LNCaP clone FGC (cell line): ENCODE measurements at places on chromosomes 16 and 17.
A peak's percentile ranks its signal among the peaks of the same experiment; 100 is the strongest.

DNA sequence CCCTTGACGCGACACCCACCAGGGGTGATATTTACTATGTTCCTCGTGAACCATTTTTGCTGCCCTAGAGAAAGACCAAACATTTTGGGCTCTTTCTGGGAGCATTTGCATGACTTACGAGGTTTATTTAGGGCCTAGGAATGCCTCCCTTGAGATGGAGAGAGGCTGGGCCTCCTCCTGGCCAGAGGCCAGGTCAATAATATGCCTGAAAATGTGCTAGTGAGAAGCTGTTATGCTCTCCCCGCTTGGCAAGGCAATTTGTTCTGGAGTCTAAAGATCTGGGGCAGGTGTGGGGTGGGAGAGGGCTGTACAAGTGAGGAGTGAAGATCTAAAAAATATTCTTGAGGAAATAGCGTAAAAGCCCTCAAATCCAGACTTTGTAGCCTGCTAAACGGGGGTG, 587.3 kb upstream of the CDH5 start:
- DNase-seq, result no peak

DNA sequence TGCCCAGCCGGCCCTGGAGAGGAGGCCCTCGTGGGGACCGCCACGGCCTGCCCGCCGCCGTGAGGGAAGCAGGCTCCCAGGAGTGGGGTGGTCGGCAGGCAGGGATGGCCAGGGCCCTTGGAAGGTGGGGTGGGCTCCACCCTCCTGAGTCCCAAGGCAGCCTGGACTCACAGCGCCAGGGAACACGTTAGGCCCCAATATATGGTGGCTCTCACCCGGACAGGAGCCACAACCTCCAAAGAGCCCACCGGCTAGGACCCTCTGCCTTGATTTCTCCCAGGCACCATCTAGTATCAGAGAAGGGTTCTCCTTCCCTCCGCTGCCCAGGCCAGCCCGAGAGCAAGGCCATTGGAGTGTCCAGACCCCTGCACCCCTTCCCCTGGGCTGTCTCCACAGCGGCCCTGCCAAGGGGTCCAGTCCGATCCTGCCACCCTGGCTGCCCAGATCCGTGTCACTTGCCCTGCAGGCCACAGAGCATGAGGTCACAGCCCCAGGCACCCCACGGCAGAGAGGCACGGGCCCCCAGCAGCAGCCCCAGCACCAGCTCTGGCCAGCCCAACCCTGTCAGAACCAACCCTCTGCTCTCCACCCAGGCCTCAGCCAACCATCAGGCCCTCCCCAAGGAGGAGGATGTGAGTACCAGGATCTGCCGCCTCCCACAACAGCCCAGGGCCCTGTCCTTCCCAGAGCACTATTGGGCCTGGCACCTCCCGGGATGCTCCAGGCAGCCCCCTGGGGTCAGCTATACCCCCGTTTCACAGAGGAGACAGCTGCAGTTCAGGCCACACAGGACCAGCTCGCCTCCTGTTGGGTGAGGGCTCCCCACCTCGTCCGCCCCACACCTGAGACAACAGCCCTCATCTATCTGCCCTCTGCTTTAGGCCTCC, 1.1 kb upstream of the AXIN1 start:
- DNase-seq, result no peak

- DNase-seq, result no peak
Observed at GRCh38 chr16:65576631-65577030, 454.8 kb upstream of the CDH11 start.

GRCh38 chr16:85842848-85843247, 43.4 kb downstream of the COX4I1 start:
- no peak for DNase-seq

GRCh38 chr17:80795090-80795580, 196.5 kb upstream of the CHMP6 start:
- DNase-seq, result no peak

DNA sequence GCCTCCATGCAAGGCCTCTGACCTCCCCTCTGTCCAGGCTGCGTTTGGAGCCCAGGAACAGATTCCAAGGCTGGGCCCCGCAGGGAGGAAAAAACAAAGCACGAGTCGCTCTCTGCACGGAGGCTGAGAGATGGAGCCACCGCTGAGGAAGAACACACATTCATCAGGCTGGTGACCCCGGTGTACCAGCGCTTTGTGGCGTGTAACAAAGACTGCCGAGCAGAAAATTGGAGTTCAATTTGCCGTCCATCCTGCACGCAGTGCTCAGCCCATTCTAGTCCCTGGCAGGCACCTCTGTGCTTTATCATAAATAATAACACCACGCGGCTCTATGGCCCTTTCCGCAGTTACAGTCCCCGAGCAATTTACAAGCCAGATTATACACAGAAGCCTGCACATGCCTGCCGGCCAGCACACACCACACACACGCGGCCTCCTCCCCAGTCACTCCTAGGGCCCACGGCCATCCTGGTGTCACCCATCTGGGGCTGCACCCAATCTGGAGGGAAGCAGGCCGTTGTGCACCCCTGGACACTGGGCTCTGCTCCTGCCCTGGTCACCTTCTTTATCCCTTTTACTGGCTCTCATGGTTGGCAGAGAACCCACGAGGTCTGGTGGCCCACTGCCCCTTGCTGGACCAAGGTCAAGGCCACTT, 124.4 kb downstream of the SDK2 start:
- DNase-seq, result no peak

DNA sequence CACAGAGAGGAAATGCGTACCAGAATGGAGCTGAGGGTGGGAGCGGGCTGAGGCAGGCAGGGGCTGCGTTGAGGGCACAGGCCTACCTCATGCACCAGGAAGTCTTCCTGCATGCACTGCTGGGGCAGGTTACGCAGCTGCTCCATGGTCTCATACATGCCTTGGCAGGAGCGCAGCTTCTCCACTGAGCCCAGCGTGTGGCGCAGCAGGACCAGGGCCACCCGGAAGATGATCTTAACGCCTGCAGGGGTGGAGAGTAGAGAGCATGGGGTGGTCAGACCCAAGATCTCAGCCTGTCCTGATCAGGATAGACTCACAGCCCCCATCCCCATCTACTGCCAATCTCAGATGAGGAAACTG, 3.4 kb upstream of the CD2BP2 start:
- DNase-seq, result no peak

DNA sequence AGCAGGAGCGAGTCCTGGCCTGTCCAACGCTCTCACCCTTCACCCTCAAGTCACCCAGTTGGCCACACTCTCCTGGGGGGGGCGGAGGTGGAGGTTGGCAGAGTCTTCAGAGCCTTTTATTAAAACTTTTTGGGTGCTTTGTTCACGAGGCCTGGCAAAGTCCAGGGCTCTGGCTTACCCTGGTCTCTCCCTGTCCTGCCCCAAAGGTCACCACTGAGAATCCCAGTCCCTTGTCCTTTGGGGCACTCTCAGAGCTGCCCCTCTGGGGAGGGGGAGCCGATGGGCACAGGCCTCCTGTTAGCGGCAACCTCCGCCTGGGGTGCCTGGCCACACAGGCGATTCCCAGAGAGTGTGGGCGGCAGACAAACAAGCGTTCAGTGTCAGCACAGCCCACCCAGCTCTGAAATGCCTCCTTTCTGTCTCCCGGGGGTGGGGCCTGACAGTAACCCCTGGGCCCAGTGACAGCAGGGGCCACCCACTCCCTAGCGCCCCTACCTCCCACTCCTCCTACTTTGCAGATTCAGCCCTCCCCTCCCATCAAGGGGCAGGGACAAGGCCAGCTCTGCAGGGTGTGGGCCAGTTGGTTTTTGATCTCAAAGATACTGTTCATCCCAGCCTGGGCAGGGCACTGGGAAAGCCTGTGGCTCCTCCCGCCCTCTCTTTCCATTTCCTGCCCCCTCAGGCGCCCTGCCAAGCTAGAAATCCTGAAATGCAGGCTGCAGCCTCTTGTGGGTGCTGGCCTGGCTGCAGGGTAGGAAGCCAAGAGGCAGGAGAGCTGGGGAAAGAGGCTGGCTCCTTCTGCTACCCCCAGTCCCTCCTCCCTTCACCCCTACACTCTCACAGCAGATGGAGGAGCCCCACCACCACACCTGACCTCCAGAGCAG, 36.6 kb upstream of the EMP2 start:
- peak; percentile 28 for DNase-seq

DNA sequence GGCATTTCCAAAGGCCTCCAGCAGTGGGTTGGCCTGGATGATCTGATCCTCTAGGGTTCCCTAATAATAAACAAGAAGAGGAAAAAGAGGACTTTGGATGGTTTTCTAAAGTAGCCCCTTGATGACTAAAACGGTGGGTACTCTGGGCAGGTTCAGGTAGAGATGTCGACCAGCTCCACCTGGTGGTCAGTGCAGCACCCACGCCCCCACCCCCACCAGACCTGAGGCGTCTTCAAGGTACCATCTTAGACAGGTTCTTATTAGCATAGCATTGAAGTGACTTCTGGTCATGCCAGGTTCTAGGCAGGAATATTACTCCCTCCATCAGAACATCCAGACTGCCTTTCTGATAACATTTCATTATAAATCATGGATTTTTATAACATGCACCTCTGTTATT, 15.0 kb downstream of the MYH13 start:
- DNase-seq, result no peak

DNA sequence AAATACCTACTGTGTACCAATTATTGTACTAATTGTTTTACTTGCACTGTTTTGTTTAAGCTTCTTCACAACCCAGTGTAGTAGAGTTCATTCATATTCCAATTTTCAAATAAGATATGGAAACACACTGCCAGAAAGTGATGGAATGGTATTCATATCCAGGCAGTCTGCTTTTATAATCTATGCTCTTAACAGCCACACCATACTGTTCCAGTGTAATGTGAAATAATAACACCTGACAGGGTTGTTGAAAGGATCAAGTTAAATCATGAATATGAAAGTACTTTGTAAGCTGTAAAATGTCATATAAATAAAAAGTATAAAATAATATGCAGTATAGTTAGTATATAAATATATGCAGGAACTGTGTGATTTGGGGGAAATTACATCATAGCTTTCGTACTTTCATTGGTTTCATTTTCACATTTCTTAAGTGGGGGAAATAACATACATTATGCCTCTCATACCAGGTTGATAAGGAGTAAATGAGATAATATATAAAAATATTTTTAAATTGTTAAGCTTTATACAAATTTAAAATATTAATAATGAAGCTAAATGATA, 230.8 kb downstream of the TANC2 start:
- no peak for DNase-seq

DNA sequence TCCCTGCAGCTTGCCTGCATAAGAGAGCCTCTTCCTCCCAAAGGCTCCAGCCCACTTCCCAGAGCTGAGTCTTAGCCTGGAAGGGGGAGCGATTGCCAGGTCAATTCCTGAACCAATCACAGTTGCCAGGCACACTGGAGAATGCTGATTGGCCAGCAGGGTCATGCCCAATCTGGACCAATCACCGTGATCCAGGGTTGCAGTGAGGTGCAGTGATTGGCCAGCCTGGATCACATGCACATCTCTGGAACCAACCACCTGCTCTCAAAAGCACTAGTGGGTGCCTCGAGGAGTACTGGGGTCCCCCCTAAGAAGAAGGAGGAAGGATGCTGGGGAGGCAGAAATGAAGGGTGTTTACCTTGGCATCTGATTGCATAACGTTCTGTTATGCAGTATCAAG, 18.4 kb downstream of the NAGPA start:
- DNase-seq, result no peak

DNA sequence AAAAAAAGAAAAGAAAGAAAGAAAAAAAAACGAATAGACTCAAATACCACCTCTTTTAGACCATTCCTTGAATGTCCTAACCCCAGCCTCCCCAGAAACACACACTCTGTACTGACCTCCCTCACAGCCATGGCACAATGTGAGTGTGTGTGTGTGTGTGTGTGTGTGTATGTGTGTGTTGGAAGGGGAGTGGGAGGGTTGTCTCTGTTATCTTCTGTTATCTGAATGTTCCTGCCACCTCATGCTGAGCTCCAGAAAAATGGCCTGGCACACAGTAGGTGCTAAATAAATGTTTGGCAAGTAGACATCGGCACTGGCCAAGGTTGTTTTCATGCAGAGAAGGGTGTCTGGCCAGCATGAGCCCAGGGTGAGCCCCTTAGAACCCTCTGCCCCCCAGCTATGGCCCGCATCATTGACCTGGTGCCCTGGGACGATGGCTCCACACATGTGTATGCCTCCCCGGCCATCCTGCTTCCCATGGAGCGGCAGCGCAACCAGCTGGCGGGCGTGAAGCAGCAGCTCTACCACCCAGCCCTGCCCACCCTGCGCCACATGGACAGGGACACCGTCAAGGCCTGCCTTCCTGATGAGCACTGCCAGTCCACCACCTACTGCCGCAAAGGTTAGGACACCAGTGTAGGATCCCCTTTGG, 6.6 kb upstream of the CNGB1 start:
- no peak for DNase-seq

DNA sequence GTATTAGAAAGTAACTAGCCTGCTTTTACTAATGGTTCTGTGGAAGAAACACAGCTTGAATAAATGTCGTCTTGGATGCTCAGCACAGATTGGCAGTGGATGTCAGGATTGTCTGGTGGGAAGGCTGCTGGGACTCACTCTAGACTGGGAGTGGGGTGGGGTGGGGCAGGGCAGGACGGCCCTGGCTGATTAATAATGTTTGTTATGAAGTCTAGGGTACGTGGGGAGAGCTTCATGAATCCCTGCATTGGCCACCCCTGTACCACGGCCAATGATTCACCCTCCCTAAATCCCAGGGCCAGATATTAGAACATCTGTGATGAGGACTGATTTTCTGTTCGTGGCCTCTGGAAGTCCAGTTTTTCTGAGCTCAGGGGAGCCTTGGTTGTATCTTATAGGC, 421.0 kb downstream of the WWOX start:
- no peak for DNase-seq

- DNase-seq, result peak; percentile 4
Observed at GRCh38 chr16:63714876-63715275, 1407.0 kb downstream of the CDH11 start.

- DNase-seq, result no peak
Observed at GRCh38 chr17:64092952-64093451, 36.9 kb downstream of the ERN1 start.

DNA sequence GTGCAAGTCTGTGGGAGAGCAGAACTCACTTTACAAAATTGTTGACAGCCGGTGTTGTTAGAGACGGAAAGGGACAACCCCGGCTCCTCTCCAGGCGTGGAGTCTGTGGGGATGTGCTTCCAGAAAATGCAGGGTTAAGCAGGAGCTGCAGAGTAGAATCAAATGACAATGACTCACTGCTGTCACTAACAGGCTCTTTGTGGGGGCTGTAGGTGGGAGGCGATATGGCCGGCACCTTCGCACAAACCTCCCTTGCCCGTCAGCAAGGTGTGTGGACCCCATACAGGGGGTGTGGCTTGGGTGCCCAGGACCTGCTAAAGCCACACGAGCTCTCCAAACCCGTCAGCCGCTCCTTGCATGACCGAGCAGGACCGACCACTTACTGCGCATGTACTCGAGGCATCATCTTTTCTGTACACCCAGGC, 5.8 kb downstream of the PDK2 start:
- no peak for DNase-seq

GRCh38 chr16:15398618-15399316, 3.2 kb downstream of the MPV17L start:
- no peak for DNase-seq

GRCh38 chr17:41617136-41617535, 4.6 kb upstream of the KRT16 start:
- no peak for DNase-seq

DNA sequence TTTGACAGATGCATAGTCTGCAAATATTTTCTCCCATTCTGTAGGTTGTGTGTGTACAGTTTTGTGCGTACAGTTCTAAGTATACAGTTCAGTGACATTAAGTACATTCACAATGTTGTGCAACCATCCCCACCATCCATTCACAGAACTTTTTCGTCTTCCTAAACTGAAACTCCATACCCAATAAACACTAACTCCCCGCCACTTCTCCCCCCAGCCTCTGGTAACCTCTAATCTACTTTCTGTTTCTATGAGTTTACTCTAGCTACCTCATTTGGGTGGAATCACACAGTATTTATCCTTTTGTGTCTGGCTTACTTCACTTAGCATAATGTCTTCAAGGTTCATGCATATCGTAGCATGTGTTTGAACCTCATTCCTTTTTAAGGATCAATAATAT, 14.3 kb downstream of the PIK3R5 start:
- no peak for DNase-seq
